ENCODE measurements at places on chromosomes 2 and 18.

DNA sequence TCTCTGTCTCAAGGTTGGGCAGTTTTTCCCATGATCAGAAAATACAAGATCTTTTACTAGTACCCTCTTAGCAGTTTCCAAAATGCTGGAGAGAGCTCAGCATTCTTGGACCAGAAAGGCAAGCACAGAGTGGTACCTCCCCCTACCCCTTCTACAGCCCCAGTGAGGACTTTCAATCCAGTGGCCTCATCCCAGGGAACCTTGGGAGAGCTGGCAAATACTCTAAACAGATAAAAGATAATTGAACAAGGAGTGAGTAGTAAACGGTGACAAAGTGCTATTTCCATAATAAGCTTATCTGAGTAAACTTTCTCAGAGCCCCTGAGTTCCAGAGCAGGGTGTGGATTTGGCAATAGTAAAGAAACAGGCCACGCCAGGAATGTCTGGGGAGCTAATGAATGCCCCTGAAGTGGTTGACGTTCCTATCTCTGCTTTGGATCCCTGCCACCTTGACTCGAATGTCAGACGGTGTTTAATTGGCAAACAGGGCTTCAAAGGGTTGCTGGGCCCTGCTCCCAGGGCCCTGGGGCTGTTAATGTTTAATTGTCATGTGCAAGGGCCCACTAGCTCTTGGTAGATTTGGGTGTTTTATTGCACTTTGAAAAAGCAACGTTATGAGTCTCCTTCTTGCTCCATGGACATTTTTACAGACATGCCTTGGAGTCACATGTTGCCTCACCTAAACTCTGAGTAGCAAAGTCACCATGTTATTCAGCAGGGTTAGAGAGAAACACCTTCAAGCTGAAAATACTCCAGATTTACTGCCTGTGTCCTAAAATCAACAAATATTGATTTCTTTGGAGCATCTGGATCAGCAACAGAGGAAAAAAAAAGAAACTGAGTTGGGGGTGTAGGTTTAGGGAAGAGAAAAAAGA lies 239.9 kb downstream of the CYRIA start:
- no peak for DNase-seq

- no peak for DNase-seq
Observed at GRCh38 chr2:226334981-226335720, 464.5 kb downstream of the IRS1 start.

GRCh38 chr18:36045241-36045991 lies 21.9 kb downstream of the RPRD1A start:
- no peak for DNase-seq

DNA sequence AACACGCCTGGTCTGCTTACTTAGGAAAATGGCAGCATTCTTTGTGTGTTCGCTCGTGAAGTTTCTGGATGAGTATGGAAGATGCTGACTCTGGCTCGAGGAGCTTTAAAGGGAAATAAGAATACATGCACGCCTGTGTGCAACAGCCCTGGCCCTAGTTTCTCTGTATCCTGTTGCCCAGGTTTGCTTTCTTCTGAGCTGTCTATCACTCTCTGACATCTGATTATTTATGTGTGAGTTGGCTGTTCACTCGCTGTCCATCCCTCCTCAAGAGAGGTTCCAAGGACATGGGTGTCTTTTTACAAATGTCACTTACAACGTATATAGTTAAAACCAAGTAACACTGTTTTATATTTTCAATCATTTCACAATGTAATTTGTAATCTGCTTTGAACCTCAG lies 16.0 kb downstream of the SLC9A2 start:
- DNase-seq = no peak

GRCh38 chr2:33437297-33437696 lies 39.2 kb upstream of the RASGRP3 start:
- no peak for DNase-seq

GRCh38 chr18:37242091-37242490 lies 323.5 kb downstream of the CELF4 start:
- DNase-seq = no peak

- DNase-seq = no peak
Observed at GRCh38 chr2:10451819-10452218, 3.7 kb upstream of the ODC1 start.

- no peak for DNase-seq
Observed at GRCh38 chr2:129812071-129812470, 167.4 kb upstream of the RAB6C start.
